HTR-8/SVneo (cell line): ENCODE measurements at places on chromosomes 2 and 18.

DNA sequence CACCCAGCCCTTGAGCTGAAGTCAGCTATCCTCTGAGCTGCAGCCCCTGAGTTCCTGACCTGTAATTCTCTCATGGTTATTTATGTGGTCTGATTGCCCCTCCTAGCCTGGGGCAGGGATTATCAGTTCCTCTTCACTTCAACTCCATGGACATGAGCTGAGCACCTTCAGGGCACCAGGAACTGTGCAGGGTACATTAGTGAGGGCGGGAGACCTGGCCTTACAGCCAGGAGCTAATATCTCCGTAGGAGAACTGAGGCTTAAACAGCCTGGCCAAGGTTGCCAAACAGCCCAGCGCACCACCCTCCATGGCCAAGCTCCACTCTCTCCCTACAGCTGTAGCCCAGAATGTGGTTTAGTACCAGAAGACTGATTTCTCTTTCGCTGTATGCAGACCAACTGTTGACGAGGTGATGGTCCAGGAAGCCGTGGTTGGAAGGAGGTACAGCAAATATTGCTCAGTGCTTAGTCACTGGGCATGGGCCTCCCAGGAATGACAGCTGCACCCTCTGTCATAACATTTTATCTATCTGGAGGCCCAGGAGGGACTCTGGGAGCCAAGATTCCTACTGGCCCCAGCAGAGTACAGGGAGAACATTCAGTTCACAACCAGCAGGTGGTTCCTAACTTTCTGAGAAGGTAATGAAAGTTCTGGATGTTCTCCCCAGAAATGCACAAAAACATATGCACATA is 228.7 kb upstream of the SIX2 start:
- DNase-seq = peak; percentile 89

GRCh38 chr2:196242131-196242620 is 70.8 kb upstream of the STK17B start:
- DNase-seq = no peak

DNA sequence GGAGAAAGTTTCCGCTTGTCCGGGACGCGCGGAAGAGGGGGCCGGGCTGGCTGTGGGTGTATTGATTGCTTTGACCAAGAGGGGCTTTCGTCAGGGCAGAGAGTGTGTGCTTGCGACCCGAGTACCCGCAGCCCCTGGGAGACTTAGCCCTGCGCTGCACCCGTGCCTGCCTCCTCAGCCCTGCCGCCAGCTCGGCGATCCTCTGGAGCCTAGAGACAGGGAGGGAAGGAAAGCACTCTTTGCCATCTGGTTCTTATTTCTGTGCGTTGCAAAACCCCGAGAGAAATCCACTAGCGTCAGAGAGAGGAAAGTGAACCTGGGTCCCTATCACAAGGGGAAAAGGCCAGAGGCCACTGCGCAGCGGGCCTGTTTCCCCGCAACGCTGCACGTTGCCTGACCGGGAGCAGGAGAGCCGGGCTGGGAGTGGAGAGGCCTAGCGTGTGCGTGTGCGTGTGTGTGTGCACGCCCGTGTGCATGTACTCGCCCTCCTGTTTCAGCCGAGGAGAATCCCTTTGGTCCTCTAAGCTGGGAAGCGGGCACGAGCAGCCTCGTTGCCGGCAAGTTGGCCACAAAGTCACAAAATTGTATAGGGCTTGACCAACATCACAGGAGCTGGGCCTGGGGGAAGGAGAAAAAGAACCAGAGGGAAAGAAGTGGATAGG is 1.7 kb downstream of the SIX3 start:
- no peak for DNase-seq

DNA sequence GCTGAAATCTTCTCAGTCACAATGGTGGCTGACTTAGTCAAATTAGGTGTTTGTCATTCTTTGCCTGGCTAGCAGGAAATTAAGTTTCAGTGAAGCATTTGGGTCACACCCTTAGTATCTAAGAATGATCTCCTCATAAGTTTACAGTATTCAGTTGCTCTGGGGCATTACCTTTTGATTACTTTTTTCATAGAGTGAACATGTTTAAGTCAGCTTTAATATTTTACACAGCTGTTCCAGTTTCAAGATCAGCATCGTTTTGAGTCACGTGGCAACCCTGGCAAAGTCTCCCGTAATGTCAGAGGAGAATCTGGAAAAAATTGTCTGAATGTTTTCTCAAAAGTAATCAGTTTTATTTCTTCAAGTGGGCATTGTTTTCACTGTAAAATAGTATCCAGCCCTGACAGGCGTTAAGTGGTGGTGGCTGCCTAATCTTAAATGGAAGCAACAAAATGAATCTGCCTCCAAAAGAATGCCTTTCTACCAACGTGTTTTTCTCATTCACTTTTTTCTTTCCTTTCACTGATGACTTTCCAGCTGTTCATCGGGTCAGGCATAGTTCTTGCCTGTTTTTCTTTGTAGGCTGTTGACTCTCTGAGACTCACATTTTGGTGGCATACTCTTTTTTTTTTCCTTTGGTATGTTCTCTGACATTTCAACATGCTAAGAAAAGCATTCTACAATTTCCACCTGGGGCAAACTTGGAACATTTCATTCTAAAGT is 319.6 kb upstream of the TCF4 start:
- no peak for DNase-seq

DNA sequence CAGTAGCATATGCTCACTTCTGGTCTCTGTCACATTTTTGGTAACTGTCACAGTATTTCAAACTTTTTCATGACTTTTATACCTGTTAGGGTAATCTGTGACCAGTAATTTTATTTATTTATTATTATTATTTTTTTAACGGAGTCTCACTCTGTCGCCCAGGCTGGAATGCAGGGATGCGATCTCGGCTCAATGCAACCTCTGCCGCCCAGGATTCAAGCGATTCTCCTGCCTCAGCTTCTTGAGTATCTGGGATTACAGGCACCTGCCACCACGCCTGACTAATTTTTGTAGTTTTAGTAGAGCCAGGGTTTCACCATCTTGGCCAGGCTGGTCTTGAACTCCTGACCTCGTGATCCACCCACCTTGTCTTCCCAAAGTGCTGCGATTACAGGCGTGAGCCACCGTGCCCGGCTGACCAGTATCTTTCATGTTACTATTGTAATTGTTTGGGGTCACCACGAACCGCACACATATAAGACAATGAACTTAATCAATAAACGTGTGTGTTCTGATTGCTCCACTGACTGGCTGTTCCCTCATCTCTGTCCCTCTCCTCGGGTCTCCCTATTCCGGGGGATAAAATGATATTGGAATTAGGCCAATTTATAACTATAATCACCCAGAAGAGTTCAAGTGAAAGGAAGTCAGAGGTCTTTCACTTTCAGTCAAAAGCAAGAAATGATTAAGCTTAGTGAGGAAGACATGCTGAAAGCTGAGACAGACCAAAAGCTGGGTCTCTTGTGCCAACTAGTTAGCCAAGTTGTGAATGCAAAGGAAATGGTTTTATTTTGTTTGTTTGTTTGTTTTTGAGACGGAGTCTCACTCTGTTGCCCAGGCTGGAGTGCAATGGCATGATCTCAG is 22.9 kb downstream of the TGIF1 start:
- no peak for DNase-seq

DNA sequence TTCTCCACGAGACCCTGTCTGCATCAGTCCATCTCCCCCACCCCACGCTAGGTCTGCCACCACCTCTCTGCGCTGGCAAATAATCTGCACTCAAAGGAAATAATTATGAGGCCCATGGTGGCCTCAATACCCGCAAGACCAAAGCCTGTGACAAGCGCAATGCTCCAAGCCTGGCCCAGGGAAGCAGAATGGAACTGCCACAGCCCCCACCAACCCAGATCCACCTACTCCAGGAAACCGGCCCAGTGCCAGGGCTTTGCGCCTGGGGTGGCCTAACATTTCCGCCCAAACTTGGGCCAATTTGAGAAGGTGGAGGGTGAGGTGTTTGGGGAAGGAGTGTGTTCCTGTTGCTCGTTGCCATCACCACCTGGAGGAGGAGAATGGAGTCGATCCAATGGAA is 26.0 kb upstream of the ATOH8 start:
- DNase-seq = no peak

DNA sequence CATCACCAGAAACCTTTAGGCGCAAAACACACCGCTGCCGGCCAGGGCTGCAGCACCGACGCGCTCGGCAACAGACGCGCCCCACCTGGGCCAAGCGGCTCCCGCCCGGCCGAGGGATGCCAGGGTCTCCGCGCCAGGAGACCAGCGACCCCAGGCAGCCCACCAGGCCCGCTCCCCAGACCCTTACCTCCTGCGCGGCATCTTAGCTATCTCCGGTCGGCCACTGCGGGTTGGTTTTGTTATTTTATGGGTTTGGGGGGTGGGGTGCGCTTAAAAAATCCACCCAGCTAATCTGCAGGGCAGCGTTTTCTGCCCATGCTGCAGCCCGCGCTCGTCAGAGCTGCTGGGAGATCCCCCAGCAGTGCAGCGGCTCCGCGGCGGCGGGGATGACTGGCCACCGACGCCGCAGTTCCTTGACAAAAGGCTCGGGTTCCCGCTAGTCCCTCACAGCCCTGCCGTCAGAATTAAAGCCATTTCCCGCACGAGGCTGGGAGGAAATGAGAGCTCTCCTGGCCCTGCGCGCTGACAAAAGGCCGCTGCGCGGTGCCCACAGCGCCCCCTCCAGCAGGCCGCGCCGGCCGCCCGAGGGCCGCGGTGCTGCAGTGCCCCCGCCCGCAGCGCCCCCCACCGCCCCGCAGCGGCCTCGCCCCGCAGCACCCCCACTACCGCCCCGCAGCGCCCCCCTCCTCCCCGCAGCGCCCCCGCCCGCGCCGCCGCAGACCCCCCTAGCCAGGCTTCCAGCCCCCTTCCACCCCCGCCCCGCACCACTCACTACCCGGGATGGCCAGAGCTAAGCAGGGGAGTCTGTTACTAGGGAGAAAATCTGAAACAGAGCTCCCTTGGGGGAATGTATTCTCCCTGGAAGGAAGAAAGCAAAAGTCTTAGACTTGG is at the start of gene ADD2:
Gene ADD2, minus strand, starts transcription at position 502 of the 891 bp plus-strand sequence. CDS start 61,792 bp downstream, outside the sequence.
- DNase-seq = peak; percentile 72

GRCh38 chr2:43890855-43891254 is 52.1 kb downstream of the ABCG8 start:
- DNase-seq = no peak

DNA sequence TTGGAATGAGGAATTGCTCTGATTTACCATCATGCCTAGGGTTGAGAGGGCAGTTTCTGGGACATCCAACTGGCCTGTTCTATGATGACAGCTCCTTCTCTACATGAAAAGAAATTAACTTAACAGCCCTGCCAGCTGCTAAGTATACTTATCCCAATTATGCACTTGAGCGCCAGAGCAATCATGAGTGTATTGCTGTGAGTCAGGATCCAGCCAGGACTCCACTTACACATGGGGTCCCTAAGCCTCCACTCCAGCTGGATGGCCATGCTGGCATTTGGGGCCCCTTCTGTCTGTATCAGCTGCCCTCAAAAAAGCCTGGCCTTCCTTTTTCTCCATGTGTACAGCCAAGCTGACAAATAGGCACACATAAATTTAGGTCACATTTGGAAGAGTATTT is 481.9 kb downstream of the TMX3 start:
- no peak for DNase-seq

DNA sequence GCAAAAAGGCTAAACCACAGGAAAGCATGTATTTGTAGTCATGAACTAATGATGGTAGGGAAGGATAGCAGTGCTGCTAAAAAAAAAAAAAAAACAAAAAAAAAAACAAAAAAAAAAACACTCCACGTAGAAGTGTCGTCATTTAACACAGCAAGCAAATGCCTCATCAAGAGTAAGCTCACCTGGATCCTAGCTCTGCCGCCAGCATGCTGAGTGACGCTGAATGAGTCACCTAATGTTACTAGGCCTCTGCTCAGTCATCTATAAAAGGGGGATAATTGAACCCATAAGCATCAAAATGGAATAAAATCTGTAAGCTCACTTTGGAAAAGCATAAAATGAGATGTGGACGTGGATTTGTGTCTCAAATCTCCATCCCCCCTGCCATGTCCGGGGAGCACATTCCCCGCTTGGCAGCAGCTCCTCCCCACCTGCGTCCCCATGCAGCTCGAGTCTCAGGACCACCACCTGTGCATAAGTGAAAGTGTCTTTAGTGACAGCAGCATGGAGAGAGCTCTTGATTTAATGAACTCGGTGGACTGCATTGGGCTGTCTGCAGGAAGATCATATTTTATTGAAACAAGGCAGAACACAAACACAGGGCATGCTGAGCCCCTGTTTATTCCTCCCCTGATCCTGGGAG is 427.5 kb downstream of the LRATD1 start:
- DNase-seq = no peak

DNA sequence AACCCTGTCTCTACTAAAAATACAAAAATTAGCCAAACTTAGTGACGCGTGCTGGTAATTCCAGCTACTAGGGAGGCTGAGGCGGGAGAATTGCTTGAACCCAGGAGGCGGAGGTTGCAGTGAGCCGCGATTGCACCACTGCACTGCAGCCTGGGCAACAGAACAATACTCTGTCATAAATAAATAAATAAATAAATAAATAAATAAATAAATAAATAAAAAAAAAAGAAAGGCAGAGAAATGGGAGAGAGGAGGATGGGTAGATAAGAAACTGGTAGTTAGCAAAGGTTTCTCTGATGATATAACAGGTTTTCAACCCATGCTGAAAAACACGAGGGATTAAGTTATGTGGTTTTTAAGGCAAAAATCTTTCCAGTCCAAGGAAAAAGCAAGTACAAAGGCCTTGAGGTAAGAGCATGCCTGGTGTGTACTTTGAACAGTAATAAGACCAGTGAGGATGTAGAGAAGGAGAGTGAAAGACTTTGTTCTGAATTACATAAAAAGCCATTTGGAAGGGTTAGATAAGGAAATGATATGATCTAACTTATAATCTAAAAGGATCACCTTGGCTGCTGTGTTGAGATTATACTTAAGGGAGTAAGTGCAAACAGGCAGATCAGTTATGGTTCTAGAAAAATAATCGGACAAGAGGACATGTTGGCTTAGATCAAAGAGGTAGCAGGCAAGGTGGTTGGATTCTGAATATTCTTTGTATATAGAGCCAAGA is 159.3 kb downstream of the PTH2R start:
- no peak for DNase-seq

- no peak for DNase-seq
These were observed 121.4 kb downstream of the ST6GAL2 start for GRCh38 chr2:106764614-106765013.

DNA sequence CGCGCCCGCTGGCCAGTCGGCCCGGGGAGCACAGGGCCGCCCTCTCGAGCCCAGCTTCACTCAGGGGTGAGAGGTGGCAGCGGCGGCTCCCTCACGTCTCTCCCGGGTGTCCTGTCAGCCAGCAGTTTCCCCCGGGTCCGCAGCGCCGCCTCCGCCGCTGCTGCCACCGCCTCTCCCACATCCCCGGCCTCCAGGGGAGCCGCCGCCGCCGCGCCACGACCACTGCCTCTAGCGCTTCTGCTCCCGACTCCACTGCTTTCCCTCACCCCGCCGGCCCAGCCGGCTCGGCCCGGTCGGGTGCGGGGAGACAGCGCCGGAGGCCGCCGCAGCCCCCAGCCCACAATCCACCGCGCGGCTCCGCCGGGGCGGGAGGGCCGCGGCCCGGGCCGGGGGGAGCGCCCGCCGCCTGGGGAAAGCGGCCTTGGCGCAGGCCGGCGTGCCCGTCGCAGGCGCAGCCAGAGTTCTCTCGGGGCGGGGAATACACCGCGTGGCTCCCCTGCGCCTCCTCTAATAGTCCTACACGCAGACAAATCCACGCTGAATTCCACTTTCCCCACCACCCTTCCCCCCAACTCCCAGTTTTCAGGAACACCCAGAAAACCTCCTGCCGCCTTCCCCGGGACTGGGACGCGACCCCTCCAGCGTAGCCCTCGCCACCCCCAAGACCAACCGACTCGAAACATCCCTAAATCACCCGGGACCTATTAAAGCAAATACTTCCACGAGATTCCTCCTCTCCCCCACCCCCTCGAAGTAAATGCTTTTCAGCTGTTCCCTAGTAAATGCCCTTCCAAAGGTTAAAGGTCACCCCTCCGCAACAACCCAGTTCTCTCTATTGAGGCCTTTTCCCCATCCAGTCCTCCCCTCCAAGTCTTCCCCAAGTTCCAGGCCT is at the start of gene VPS54:
Gene VPS54, minus strand, starts transcription at position 346 of the 892 bp plus-strand sequence. CDS start 35,429 bp downstream, outside the sequence.
- DNase-seq = peak; percentile 53

- no peak for DNase-seq
These were observed 7.9 kb downstream of the FHOD3 start for GRCh38 chr18:36305375-36305774.
